ENCODE measurements at places on chromosomes 6 and 20. TPM values are rescaled to one million over a fixed set of nuclear protein-coding genes. Genes with fewer than 3 reads are reported as not detected.

DNA sequence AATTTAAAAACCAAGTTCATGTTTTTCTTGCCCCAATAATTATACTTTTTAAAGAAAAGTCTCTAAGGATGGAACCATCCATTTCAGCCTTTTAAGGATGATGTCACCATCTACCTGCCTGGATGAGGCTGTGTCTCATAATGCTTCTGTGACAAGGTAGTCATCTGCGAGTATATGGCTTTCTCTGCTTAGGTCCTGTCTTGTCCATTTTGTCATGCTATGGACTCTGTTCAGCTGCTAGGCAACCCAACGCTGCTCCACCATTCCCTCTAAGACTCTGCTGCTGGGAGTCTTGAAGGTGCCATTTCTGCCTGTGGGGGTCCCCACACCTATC lies 459.8 kb upstream of the RUNX2 start:
- no peak for DNase-seq

DNA sequence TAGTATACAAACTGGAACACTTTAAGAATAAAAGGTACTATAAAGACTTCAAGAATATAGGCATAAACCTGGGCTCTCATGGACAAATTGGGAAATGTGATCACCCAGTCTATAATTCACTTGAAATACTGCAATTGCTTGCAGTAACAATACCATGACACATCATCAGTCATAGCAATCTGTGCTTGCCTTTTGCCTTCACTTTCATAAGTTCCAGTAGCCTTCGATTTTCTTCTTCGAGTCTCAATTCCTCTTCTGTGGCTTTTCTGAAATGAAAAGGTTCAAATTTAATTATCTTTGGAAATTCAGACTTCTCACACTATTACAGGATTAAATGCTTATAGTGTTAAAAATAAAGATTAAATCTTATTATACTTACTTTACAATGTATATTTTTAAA lies 96.3 kb upstream of the ZBTB24 start:
- DNase-seq, result no peak

GRCh38 chr6:82906951-82907350 lies 158.7 kb downstream of the UBE3D start:
- DNase-seq, result no peak

DNA sequence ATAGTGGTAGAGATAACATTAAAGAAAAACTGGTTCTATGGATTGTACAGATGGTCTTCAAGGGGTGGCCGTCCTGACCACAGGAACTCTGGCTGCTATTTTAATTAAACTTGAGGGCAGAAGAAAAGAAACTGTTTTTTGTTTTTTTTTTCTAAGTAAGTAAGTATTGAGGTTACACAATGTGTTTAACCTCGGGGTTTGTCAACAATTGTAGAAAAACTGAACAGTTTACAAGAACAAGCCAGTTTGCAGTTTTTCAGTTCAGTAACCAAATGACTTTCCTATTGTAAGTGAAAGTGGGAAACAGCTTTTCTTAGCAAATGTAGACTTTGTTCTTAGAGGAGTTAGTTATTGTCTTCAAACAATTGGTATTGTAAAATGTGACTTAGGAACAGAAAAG lies 77.0 kb downstream of the PLCB1 start:
- DNase-seq, result no peak

KCNK5 gene
- total RNA-seq, result 0.65 TPM

DNA sequence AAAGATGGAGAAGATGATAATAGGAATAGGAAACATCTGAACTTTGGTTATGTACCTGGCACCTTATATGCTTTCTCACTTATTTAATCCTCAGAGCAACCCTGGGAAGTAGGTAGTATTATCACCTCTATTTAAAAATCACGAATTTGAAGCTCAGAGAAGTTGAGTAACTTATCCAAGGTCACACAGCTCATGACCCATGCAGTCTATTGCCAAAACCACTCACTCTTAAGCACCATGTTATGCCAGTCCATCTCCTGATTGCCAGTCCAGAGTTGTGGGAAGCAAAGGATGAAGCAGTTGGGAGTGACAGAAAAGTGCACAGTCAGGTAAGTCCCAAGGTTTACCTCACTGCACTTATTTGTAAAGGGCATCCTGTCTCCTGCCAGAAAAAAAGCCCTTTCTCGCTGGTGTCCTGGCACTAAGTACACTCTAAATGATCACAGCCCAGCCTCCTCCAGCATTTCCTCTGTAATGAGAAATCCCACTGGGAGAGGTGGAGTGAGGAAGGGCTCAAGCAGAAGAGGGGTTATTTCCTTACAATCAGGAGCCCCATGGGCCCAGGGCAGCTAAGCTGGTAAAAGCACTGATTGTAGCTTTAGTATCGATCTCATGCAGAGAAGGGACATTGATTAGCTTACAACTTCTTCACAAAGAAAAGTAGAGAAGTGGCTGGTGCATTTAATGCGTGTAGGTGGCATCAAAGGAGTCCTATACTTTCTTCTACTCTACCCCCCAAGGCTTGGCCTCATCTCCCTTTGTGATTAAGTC lies 21.3 kb upstream of the SCGN start:
- no peak for DNase-seq

GRCh38 chr6:114096561-114097172 lies 125.7 kb upstream of the HDAC2 start:
- DNase-seq, result no peak

- no peak for DNase-seq
These were observed 411.8 kb downstream of the SYNE1 start for GRCh38 chr6:152225241-152225934.

CGAS gene
- total RNA-seq, result 12.8 TPM

- DNase-seq, result no peak
These were observed 4.2 kb downstream of the MAPRE1 start for GRCh38 chr20:32823737-32824588.

DNA sequence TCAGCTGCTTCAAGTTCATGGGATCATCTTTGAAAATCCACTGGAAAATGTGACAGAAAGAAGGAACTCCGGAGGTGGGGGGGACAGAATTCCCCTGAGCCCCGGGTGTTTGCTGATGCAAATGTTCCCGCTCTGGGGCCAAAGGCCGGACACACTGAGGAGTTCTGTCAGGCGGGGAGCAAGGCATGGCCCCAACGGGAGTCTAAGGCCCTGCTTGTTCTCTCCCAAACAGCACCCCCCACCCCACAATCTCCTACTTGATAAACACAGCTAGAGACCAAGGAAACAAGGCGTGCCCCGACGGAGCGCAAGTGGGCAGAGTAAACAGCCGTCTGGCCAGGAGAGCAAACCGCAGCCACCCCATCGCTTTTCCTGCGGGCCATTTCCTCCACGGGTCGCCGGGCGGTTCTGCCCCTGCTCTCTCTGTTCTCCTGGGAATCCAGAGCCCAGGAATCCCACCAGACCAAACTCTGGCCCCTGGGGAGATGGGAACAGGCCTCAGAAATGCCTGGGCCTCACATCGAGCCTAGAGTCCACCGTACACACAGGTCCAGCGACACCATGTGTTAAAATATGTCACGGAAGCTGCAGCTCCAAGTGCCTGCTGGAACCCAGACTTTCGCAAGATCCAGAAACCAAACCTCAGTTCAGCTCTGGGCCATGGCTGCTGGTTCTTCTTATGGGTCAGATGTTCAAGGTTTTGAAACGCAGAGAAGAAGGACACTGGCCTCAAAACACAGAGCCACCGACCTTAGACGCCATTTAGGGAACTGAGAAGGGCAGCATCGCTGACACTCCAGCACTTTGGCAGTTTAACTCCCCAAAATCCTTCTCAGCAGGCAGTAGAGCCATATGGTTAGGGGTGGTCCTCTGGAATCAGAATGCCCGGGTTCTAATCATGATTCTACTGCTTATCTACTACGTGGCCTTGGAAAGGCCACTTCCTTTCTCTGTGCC lies 104.2 kb downstream of the PREX1 start:
- DNase-seq, result no peak

DNA sequence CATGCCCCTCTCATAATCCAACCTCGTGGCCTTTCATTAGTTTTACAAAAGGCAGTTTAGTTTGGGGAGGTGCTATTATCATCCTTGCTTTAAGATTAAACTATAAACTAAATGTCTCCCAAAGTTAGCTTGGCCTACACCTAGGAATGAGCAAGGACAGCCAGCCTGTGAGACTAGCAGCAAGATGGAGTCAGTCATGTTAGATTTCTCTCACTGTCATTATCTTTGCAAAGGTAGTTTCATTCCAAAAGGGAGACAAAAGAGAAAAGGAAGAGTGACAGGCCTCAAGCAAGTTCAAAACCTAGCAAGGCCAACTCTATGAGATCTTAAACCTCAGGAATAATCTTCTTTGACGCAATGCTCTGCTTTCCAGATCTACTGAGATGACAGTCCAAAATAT lies 232.2 kb downstream of the UBE3D start:
- no peak for DNase-seq

SUMO4 gene
- 11.4 TPM for total RNA-seq

DNA sequence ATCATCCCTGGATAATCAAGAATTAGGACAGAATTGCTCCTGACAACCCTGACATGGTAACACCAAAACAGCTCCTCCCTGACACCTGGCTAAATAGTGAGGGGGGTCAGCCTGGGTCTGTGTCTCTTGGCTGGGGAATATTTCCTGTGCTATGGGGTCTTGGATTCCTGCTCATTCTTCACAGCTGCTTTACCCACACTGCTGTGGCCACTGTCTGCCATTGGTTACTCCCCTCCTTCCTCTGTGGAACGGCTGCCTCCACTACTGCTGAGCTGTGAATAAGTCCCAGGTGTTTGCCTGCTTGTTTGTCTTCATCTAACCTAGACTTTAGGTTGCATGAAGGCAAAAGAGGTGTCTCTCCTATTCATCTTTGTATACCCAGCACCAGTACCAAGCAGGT lies 33.9 kb upstream of the TXLNB start:
- no peak for DNase-seq

DNA sequence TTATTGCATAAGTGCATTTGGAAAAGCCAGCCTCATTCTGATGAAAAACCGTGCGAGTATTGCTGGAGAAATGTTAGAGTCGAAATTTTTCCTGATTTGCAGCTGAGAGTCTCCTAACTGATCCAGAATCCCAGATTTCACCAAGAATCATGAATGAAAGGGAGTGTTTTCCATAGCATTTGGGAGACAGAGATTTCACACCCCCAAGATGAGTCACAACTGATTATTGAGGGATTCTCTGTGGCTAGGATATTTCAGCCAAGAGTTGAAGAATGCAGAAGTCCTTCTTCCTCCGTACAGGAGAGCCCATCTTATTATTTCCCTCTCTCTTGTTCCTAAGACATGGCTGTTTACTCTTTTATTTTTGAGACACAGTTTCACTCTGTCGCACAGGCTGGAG lies 82.2 kb upstream of the SALL4 start:
- no peak for DNase-seq

DNA sequence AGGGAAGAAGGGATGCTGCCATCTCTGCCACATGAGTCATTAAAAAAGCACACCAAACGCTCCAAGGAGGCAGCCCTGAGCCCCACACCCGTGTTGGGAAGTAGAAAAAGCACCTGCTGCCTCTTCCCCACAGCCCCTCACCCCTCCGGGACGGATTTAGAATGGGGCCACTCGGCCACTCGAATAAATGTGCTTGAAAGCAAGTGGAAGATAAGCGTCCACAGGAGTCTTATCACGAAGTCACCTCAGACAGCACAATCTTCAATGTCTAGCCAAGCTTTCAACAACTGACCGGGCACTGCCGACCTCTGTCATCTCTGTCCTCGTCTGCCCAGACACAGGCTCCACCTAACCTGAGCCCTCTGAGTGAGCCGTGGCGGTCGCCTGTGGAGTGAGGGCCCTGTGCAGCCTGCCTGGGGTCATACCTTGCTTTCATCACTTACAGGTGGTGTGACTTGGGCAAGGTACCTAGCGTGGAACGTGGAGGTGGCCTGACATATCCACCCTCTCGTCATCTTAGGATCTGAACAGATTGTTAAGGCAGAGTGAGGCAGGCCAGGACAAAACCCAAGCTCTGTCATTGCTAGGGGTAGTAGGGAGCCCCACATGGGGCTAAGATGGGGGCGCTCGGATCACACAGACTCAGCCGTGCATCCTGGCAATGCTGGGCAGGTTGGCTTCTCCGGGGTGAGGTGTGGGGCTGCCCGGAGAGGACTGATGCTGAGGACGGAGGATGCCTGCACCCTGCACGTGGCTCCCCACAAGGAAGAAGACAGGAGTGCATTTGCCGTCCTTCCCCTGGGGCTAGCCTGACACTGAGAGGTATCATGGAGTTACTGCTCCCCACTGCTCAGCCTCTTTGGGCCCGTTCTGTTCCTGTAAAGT lies 34.8 kb downstream of the PSMG4 start:
- no peak for DNase-seq

MDFI gene
- not detected for total RNA-seq

DNA sequence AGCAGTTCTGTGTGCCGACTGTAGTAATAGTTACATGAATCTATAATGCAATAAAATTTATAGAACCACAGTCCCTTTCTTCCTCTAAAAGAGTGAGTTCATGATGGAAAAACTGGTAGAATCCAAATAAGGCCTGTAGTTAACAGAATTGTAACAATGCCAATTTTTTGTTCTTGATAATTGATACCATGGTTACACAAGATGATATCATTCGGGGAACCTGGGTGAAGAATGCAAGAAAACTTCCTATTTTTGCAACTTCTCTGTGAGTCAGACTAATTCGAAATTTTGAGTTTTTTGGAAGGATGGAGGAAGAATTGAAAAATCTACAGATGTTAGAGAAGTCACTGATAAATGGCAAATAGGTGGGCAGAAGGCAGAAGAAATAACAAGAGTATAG lies 381.8 kb downstream of the CDKAL1 start:
- DNase-seq, result no peak

- no peak for DNase-seq
These were observed 253.8 kb downstream of the BMP7 start for GRCh38 chr20:57012691-57013090.

PXDC1 gene
- 0.79 TPM for total RNA-seq

GRCh38 chr6:169316651-169317050 lies 63.0 kb upstream of the THBS2 start:
- no peak for DNase-seq

DNA sequence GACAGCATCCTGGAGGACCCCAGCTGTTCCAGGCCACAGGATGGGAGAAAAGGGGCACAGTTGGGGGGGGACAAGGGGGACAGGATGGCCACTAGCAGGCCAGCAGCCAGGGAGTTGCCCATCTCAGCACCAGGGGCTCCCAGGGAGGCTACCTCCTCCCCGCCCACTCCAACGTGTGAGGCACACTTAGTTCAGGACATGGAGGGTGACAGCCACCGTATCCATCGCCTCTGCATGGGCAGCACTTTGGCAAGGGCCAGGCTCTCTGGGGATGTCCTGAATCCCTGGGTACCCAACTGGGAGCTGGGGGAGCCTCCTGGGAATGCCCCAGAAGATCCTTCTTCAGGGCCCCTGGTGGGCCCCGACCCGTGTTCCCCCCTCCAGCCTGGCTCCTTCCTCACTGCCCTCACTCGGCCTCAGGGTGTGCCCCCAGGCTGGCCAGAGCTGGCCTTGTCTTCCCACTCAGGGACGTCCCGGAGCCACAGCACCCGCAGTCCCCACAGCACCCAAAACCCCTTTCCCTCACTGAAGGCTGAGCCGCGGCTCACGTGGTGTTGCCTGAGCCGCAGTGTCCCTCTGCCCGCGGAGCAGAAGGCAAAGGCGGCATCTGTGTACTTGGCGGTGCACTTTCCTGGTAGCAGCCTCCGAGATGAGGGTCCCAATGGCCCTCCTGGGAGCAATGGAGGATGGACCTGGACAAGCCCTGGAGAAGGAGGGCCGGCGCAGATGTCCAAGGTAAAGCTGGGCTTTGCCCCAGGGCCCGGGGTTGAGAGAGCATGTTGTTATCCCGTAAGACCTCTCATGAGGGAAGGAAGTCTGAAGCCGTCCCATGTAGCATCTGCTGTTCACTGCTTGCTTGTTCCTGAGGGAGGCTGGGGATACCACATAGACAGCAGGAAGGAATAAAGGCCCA lies 30.7 kb downstream of the ZNF831 start:
- no peak for DNase-seq

GRCh38 chr20:53910351-53911002 lies 159.9 kb downstream of the BCAS1 start:
- DNase-seq, result no peak

EIF6 gene
- total RNA-seq, result 44.5 TPM
